ENCODE measurements at places on chromosomes 1 and 21.

- H3K36me3 ChIP-seq: no peaks in the 10 kb centered on the region
- no peaks in the 10 kb centered on the region for H3K4me1 ChIP-seq
- H3K4me3 ChIP-seq: no peak overlapping the region
- DNase-seq: no peak
- H3K27me3 ChIP-seq: peaks cover 7% of the 10 kb centered on the region
These were observed 13.9 kb downstream of the BSND start for GRCh38 chr1:55012661-55013060.

DNA sequence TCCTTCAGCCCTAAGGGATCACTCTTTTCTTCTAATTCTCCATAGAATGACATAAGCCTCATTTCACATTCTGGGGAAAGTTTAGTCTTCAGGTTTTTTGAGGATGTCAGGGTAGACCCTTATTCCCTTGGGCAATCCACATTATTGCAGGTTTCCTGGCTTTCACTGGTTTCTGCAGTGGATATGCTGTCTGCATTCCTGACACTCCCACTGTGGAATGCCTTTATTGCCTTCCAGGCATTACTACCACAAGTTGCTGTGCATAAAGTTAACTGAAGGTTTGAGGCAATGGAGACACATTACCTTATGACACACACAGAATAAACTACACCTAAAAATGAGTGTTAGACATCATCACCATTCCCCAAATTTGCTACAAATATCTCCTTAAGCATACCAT is 12.7 kb downstream of the FASLG start:
- H3K27me3 ChIP-seq: no peaks in the 10 kb centered on the region
- no peak overlapping the region for H3K27ac ChIP-seq
- H3K4me1 ChIP-seq: no peaks in the 10 kb centered on the region
- no peak for DNase-seq

DNA sequence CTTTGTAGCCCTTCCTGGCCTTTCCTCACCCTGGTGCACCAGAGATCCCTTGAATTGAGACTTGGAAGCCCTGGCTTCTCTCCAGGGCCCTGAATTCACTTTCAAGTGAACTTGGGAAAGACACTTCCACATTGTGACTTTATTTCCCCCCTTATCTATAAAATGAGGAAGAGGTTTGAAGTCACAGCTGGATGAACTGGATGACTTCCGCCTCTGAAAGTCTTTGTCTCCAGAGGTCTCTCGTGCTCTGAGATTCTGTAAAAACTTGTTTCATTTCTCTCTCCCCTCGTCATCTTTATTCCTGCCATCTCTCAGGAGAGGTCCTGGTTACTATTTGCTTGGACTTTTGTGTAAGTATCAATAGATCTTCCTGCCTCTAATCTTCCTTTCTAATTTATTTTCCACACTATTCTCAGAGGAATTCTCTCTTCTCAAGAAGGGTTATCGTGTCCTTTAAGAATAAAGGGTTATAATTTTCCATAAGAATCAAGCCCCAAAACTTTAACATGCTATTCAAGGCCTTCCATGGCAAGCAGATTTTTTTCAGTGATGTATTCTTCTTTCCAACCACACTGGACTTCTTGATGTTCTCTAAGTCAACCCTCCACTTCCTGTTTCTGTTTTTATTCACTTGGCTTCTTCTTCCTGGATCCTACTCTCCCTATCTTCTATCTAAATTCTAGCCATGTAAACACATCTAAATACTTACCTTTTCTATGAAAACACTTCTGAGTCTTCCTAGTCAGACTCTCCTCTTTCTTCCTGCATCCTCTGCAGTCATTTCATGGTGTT is 6.5 kb upstream of the RPTN start:
- DNase-seq: no peak
- no peaks in the 10 kb centered on the region for H3K27me3 ChIP-seq
- H3K4me3 ChIP-seq: no peak overlapping the region
- H3K4me1 ChIP-seq: peaks cover 18% of the 10 kb centered on the region
- no peak overlapping the region for H3K27ac ChIP-seq

DNA sequence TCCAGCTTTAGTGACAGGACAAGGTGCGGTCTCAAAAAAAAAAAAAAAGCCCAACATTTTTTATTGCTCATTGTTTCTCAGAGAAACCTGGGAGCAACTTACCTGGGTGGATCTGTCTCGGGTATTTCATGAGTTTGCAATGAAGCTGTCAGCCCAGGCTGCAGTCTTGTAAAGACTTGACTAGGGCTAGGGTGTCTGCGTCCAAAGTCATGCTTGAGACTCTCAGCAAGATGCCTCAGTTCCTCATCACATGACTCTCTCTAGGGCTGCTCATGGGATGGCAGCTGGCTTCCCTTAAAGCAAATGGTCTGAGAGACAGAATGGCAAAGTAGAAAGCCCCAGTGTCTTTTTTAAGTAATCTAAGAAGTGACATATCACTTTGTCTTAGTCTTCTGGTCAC is 8.1 kb downstream of the GABPA start:
- peaks cover 12% of the 10 kb centered on the region for H3K36me3 ChIP-seq
- no peak for DNase-seq
- no peak overlapping the region for H3K27ac ChIP-seq
- no peak overlapping the region for H3K4me3 ChIP-seq
- H3K27me3 ChIP-seq: no peaks in the 10 kb centered on the region

GRCh38 chr1:173062150-173062938 is 11.6 kb upstream of the TNFSF18 start:
- no peak overlapping the region for H3K4me3 ChIP-seq
- no peaks in the 10 kb centered on the region for H3K36me3 ChIP-seq
- no peaks in the 10 kb centered on the region for H3K4me1 ChIP-seq
- no peak overlapping the region for H3K27ac ChIP-seq
- no peaks in the 10 kb centered on the region for H3K27me3 ChIP-seq

DNA sequence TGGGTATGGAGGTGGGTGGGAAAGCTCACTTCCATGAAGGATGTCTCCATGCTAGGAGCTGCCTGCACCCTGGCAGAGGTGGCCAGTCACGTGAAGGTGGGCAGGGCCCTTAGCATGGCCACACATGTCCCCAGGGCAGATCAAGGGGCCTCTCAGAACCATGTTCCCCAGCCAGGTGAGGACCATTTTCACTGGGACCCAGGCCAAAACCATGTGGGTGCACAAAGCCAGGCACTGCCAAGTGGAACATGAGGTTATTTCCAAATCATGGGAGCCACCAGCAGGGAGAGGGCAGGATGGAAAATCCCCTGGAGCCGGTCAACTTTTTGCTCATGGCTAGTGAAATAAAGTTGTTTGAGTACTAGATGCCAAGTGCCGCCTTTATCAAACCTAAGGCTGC is 9.7 kb downstream of the ZNF692 start:
- H3K36me3 ChIP-seq: peaks cover 68% of the 10 kb centered on the region
- no peak overlapping the region for H3K4me3 ChIP-seq

GRCh38 chr1:169250795-169251194 is 116.8 kb downstream of the NME7 start:
- no peaks in the 10 kb centered on the region for H3K4me1 ChIP-seq
- H3K4me3 ChIP-seq: no peak overlapping the region
- no peaks in the 10 kb centered on the region for H3K27me3 ChIP-seq
- no peak for DNase-seq
